Stimulated activated naive CD4-positive, alpha-beta T cell (primary cell): ENCODE measurements at places on chromosomes 5 and 9.

DNA sequence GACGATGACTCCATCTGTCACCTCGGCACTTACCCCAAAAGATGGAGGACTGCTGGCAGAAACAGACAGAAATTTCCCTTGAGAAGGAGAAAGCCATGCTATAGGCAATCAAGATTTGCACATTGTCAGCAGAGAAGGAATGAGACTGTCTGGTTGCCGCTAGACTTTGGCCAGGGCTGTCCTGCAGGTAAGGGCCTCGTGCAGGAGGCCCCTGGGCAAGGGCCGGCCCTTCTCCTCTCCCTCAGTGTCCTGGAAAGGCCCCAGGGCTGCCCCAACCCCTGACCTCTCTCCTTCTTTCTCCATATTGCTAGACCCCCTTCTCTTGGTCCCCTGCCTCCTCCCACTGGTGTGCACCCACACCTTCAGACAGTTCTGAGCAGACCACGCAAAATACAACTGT, 14.6 kb upstream of the KCNIP1 start:
- DNase-seq, result no peak

DNA sequence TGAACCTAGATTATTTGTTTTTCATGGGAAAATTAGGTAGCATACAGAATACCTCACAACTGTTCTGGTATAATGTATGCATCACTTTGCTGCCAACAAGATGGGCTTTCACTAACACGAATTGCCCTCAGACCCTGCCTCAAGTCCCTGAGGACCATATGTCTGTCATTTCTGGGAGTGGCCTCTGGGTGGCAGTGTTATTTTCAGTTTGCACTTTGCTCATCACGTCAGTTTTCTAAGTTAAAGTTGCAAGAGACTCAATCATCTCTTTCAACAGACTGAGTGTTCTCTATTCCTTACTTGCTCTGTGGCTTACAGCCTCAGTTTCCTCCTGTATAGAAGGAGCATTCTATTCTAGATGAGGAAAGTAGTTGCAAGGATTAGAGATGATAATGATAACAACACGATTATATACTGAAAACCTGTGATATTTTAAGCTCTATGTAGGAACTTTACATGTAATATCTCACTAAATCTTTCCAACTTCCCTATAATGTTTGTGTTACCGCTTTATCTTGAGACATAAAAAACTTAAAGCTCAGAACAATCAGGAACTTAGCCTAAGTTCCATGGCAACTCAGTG, 55.7 kb downstream of the TSSK1B start:
- no peak for DNase-seq

DNA sequence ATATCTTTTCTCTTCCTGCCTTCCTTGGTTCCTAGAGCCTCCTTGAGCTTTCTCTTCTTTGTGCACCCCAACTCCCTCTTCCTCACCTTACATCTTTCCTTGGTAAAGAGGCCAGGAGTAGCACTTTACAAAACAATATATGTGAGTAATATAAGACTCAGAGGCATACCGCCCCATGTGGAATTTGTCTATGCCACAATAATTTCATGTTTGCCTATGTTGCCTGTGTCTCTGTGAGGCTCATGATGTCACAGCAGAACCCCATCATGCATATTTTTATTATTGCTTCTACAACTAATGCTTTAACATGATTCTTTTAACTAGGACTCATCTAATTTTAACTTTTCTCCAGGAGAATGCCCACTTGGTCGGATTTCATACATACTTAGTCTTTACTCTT, 15.0 kb upstream of the LVRN start:
- DNase-seq, result no peak

GRCh38 chr5:72355706-72356299, 35.6 kb downstream of the PTCD2 start:
- DNase-seq, result no peak

DNA sequence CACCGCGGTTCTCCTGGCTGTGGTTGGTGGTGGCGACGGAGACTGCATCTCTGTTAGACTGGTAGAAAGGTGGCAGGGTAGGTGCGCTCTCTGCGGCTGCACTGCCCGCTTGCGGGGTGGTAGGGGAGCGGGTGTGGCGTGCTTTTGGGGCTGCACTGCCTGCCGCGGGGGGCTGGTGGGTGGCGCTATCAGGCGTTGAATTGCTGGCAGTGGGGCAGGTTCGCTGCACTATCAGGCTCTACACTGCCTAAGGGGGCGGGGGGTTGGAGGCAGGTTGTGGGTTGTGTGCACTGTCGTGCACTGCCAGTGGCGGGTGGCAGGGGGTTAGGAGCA, 21.0 kb upstream of the TRIM52 start:
- DNase-seq, result no peak

- no peak for DNase-seq
These were observed 359.2 kb upstream of the ACTBL2 start for GRCh38 chr5:57841676-57842363.

DNA sequence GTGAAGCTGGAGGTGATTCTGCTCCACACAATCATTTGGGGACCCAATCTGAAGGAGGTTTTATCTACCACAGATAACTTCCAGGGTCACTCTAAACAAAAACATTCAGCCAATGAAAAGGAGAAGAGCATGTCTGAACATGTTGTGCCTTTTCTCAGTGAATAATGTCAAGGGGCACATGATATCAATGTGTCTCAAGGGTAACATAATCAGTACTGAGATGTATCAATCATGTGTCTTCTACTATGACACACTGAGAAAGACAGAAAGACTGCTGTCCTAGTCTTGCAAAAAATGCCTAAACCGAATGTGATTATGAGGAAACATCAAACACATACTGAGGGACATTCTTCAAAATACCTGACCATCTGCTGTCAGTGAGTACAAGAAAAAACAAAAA, 25.4 kb upstream of the RASA1 start:
- DNase-seq, result no peak

GRCh38 chr9:70656281-70656680, 241.8 kb upstream of the KLF9 start:
- no peak for DNase-seq

DNA sequence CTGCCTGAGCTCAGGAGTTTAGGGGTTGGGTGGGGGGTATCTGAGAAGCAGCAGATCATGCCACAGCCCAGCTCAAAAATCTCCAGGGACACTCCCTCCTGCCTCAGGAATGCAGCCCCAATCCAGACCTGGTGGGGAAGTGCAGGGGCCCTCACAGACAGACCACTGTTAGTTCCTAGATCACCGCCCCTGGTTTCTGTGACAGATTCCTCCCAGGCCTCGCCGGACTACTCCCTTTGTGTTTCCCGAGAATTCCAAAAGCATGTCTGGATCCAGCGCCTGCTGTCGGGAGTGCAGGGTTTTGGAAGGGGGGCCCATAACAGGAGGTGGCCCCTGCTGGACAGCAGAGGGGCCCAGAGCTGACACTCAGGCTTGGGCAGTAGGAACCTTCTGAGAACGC, 74.5 kb downstream of the CTSL start:
- no peak for DNase-seq

GRCh38 chr9:97188545-97188944, 118.9 kb upstream of the CCDC180 start:
- no peak for DNase-seq

- no peak for DNase-seq
These were observed 80.7 kb downstream of the DRD1 start for GRCh38 chr5:175363300-175363699.

GRCh38 chr9:110049699-110050450, 158.1 kb downstream of the C9orf152 start:
- DNase-seq, result no peak

DNA sequence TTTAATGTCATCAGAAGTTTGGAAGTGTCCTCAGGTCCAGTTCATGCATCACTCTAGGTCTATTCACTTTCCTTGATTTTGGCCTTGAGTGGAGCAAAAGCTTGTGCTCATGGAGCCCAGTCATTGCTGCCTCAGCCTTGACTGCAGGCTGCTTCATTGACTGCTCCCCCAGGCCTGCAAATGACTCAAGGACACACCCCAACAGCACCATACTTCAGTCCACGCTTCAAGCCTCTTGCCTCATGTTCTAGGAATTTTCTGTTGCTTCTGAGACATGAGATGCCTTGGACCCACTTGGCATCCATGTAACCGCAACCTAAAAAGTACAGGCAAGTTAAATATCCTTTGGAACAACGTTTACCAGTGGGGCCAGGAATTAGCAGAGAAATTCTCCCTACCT, 193.7 kb downstream of the PIK3R1 start:
- DNase-seq, result no peak

- no peak for DNase-seq
These were observed 656.8 kb upstream of the DMAC1 start for GRCh38 chr9:8456344-8456743.

GRCh38 chr5:135750506-135750905, 84.0 kb upstream of the SLC25A48 start:
- no peak for DNase-seq

- no peak for DNase-seq
These were observed 4.3 kb downstream of the TCERG1 start for GRCh38 chr5:146451411-146451810.

- peak; percentile 12 for DNase-seq
These were observed 54.2 kb downstream of the FNBP1 start for GRCh38 chr9:129988607-129989361.

GRCh38 chr5:152083231-152083630, 158.6 kb upstream of the GLRA1 start:
- no peak for DNase-seq

DNA sequence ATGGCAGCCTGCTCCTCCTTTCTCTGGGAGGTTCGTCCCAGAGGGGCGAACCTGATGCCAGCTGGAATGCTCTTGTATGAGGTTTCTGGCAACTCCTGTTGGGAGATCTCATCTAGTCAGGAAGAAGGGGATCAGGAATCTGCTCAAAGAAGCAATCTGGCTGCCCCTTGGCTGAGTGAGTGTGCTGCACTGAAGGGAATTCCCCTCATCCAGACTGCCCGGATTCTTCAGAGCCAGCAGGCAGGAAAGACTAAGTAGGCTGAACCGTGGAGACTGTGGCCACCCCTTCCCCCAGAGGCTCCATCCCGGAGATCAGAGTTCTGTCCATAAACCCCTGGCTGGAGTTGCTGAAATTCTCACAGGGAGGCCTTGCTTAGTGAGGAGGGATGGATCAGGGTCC, 476.0 kb downstream of the CSNK1G3 start:
- no peak for DNase-seq

- DNase-seq, result no peak
These were observed 175.3 kb downstream of the RFK start for GRCh38 chr9:76218886-76219445.

DNA sequence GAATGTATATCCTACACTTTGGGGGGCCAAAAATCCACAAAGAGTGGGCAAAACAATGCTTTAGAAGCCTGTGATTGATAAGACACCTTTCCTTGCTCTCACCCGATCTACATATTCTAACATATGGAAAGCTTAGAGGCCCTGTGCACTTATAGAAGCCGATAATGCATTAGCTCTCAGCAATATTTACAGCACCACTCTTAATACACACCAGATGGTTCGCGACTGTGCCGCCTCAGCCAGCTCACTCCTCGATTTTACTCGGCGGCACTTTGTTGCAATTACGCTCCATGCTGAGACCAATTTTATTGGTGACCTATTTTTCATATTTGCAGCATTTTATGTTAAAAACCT, 18.8 kb downstream of the NR2F1 start:
- no peak for DNase-seq

DNA sequence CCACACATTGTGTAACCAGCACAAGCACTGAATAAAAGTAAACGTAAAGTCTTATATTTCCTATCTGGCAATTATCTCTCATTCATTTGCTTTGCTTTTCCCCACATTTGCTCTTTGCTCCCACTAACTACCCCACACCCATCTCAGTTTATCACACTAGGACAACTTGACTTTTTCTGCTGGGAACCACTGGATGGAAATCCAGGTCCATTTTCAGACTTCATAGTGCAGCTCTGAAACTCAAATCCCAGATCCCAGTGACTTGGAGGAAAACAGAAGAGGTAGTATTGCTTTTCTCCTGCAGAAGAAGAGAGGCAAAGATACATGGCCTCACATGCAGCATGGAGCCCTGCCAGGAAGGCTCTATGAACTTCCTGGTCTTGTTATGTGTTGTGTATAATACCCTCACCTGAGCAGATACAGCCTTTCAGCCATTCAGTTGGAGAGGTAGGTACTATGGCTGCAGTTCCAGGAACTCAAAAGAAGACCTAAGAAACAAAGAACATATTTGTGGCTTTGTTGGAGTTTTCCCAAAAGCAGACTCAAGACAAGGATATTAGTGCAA, 90.0 kb upstream of the NIPBL start:
- DNase-seq, result no peak

DNA sequence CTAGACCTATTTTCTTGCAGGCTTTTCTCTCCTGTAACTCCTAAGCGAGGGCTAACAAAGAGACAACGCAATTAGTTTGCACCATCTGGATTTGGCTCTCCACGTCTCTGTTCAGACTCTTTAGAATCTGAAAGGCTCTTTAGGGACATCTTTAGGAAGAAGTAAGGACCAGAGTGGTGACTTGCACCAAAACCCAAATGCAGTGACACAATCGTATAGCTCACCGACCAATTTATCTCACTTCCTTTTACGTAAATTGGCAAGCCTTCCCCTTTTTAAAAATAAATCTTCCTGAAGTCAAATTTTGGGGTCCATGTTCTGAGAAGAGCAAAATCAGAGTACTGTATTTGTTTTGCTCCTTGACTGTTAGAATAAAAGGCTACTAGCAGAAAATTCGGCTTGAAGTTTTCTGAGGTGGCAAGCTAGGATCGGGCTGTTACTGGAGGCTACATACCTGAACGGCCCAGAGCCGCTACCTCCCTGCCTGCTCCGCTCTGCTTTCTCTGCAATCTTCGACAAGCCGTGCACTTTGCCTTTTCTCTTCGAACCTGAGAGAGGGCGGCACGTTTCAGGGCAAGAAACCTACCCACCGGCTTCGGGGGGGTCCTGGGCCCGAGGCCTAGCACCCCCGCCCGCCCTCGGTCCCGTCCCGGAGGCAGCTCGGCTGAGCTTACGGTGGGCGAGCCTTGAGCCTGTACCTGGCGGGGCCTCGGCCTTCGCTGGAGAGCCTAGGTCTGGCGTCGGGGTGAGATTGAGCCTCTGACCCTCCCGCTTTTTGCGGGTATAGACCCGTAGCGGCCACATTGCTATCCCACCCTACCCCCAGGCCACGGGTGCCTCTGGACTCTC, 537 bp downstream of the MEIKIN start:
- DNase-seq, result no peak
